ENCODE measurements at places on chromosomes 16 and 17.
A peak's percentile ranks its signal among the peaks of the same experiment; 100 is the strongest.

- no peak for DNase-seq
Measured at GRCh38 chr16:52800432-52800831, 252.3 kb downstream of the CHD9NB start.

DNA sequence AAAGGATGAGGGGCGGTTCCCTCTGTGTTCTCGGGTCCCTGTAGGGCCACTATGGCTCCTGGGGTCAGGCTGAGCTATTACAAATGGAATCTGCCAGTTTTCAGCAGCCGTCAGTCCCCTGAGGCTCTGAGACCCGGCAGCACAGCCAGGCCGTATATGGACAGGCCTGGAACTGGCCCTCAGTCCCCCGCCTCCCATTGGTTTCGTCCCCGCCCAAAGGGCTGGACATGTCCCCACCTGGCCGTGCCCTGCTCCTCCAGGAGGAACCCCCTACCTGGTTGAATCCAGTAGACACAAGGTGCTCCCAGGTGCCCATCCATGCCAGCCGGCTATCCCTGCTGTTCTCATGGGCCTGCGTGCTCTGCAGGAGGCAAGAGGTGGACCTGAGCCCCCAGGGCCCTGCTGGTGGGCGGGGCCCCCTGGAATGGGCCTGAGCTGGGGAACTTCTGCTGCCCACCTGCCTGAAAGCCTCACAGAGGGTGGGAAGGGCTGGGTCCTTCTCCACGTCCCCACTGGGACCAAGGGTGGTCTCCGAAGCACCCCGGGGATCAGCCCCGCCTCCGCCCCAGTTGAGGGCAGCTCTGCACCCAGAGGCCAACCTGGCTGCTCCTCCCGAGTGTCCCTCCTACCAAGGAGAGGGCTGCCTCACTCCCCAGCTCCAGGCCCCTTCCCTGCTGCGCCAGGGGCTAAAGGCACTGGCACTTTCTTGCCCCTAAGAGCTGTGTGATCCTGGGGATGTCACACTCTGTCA is 16.8 kb downstream of the VASN start:
- no peak for DNase-seq

GRCh38 chr16:50284131-50284911 is 18.0 kb downstream of the ADCY7 start:
- no peak for DNase-seq

DNA sequence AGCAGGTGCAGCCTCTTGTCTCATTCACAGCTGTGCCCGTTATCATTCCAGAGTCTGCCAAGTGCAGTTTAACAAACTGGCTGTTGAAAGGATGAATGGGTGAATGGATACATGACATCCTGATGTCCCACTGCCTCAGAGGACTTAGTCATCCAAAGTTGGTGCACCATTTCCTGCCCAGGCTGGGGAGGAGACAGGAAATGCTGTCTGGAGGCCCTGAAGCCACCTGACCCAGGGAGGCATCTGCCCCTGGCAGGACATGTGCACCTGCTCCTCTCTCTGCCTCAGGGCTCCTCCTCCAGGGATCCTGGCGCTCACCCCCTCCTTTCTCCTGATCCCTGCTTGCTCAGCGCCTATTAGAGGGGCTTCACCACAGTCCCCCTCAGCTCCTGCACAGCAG is 1.8 kb upstream of the CD300C start:
- DNase-seq = no peak

- no peak for DNase-seq
Measured at GRCh38 chr17:16361874-16362273, 8.6 kb upstream of the CENPV start.

DNA sequence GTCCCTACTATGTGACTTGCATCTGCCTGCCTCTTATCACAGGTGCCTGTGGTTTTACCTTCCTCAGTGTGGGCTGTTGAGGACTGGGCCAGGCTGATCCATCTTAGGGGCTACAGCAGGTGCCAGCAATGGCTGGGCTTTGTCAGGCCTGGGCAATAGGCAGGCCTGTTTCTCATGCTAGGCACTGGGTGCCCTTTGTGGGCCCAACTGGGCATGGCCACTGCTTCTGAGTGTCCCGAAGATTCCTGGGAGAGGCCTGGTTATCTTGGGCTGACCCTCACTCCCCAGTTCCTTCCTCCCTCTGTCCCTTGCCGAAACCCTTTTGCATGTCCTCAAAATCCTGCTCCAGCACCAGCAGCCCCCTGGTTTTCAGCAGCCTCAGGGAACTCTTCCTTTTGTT is 1024.9 kb downstream of the KCNJ18 start:
- DNase-seq = no peak

GRCh38 chr17:73706428-73706827 is 62.2 kb upstream of the SDK2 start:
- no peak for DNase-seq

GRCh38 chr17:40825599-40825998 is 3.2 kb upstream of the KRT10 start:
- no peak for DNase-seq

DNA sequence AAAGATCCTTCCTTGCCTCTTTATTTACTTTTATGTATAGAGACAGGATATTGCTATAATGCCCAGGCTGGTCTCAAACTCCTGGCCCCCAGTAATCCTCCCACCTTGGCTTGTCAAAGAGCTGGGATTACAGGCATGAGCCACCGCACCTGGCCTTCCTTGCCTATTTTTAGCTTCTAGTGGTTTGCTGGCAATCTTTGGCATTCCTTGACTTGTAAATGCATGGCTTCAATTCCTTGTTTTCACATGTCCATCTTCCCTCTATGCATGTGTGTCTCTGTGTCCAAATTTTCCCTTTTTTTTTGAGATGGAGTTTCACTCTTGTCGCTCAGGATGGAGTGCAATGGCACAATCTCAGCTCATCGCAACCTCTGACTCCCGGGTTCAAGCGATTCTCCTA is 22.5 kb downstream of the HEXIM2 start:
- no peak for DNase-seq

GRCh38 chr17:78798695-78799559 is 16.9 kb upstream of the CYTH1 start:
- DNase-seq = no peak

DNA sequence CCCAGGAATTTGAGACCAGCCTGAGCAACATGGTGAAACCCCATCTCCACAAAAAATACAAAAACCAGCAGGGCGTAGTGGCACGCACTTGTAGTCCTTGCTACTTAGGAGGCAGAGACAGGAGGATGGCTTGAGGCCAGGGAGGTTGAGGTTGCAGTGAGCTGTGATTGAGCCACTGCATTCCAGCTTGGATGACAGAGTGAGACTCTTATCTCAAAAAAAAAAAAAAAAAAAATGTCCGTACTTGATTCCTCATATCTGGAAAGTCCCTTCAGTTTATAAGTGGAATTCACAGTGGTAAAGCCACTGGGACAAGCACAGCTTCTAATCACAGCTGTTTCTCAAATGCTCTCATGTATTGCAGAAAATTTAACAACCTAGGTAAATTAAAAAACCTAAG is 78.6 kb upstream of the CREBBP start:
- no peak for DNase-seq

GRCh38 chr16:68363658-68364521 is 53.1 kb downstream of the PRMT7 start:
- no peak for DNase-seq

DNA sequence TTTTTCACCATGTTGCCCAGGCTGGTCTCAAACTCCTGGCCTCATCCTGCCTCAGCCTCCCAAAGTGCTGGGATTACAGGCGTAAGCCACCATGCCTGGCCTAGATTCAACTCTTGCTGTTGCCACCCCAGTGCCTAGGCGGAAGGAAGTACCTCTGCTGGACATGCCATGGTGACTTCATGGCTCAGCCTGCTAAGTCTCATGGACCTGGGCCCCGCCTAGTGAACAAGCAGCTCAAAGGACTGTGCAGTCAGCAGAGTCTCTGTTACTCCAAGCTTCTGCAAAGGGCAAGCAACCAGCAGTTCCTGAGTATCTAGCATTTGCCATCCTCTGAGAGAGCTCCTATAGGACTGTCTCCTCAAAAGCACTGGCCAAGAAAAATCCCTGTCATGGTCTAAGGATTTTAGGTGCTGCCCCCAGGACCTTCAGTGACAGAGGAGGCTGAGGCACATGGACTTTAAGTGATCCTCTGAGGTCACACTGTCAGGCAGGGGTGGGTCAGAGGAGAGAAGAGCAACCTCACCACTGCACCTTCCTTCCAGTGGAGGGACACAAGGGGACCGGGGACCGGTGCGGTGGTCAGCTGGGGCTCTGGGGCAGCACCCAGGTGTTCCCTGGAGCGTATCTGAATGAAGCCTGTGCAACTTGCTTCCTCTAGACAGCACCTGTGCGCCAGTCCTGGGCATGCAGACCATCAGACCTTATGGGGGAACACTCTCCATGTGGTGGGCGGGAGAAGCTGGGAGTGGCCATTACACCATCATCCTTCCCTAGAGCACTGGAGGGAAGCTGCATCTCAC is 71.3 kb downstream of the IL21R start:
- no peak for DNase-seq

- DNase-seq = no peak
Measured at GRCh38 chr16:49048557-49048956, 233.1 kb downstream of the CBLN1 start.

GRCh38 chr16:35631261-35631945 is 2172.0 kb downstream of the TP53TG3F start:
- DNase-seq = no peak

DNA sequence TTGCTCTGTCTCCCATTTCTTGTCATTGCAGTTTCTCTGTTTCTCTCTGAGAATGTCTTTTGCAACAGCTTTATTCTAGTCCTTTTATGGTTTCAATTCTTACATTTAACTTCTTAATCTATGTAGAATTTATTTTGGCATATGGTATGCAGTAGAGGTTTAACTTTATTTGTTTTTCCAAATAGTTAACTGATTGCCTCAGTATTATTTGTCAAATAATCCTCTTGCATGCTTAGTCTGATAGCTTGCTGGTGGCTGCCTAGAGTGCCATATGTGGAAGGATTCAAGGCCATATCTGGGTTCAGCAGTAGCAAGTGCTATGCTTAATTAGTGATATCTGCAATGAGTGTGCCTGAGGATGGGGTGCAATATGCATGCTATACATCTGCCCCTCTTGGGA is 6.9 kb downstream of the SNTB2 start:
- no peak for DNase-seq

- no peak for DNase-seq
Measured at GRCh38 chr16:21026846-21027245, 123.8 kb downstream of the DNAH3 start.

DNA sequence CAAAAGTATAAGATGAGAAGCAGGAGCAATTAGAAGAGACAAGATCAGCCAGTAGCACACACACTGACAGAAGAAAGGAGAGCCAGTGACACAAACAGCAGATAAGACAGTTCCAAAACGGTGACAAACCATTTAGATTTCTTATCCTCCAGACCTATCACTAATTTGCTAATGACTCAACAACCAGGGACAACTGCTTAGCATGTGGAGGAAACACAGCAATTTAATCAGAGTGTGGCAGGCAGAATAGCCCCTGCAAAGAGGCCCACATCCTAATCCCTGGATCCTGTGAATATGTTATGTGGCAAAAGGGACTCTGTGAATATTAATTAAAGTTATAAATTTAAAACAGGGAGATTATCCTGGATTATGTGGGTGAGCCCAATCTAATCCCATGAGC is 81.1 kb downstream of the CACNG1 start:
- no peak for DNase-seq

DNA sequence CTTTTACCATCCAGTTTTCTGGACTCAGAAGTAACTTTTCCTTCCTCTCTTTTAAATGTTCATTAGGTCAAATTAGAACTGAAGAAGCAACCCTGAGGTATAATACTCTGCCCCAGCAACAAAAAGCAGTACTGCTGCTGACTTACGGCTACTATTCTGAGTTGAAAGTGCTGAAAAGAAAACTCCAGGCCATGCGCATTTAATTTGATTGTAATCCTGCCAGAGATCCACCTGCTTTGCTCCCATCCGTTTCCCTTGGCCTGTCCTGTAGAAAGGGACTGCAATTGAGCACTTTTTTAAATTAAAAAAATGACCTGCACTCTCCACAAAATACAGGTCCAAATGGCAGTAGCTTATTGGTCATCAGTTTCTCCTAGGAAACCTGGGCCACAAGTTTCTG is 61.6 kb downstream of the PITPNC1 start:
- no peak for DNase-seq

DNA sequence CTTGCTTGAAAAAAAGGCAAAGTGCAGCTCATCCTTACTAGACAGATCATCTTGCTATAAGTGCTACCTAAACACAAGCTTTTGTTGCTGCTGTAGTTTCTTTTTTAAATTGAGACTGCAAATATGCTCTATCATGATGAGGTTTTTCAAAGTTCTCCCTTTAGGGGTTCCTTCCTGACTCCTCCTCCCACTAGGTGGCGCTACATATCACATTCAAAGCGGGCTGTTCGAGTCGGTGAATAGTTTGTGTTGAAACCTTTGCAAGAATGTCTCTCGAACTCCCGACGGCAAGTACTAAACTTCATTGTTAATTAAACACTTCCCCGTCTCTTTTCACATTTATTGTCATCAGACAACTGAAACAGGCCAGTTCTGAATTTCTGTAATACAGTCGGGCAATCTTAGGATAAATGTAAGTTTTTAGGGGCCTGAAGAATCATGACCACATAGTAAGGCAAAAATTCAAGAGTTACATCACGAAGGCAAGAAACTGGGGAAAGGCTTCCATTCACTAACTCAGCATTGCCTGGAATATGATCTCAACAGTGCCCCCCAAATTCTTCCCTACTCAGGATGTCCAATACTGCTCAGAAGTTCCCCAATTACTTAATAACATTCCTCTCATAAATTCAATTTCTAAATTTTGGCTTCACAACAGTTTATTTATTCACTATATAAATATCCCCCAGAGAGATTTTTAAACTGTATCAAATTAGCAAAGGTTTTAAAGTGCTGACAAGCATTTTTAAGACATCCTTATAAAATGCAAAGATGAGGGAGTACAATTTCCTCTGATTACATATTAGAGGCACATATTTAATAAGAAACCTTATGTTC is 6.7 kb downstream of the HS3ST3A1 start:
- DNase-seq = no peak

GRCh38 chr16:64738321-64738960 is 383.4 kb downstream of the CDH11 start:
- DNase-seq = peak; percentile 59

DNA sequence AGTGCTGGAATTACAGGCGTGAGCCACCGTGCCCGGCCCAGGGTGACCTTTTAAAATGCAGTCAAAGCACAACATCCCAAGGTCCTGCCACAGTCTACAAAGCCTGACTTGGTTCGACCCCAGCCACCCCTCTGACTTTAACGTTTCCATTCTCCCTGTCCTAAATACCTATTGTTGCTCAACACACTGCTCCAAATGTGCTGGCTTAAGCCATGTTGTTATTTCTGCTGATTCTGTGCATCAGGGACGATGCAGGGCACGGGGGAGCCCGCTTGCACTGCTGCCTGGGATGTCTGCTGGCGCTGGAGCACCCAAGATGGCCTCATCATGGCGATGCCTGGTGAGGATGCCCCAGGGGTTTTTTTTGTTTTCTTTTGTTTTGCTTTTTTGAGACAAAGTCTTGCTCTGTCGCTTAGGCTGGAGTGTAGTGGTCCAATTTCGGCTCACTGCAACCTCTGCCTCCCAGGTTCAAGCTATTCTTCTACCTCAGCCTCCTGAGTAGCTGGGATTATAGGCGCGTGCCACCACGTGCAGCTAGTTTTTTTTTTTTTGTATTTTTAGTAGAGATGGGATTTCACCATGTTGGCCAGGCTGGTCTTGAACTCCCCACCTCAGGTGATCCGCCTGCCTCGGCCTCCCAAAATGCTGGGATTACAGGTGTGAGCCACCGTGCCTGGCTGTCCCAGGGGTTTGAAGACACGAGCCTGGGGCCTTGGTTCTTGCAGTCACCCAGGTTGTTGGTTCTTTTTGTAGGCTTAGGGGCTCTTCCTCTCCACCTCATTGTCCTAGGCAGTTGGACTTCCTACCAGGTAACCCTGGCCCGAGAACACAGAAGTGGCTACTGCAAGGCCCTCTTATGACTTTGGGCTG is 22.9 kb downstream of the TMC7 start:
- no peak for DNase-seq

Data from AG09309 (cell line).